ENCODE measurements at places on chromosomes 4 and X.

DNA sequence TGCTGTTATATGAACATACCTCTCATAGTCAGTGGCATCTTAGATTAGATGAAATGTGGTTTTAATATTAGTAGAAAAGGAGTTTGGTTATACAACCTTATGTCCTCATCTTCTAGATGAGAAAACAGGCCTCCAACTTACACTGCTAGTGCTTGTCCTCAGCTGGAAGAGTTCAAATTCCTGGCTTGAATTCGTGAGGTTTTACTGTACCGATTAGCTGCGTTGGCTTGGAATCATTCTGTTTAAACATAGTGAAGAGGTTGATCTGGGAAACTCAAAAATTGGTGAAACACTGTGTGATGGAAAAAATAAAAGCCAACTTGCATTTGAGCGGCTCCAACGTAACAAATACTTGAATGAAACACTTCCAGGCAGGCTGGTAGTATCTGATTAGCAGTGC is 81.0 kb downstream of the LNX1 start:
- no peak for DNase-seq

GRCh38 chr4:181194096-181194495 is 1049.1 kb upstream of the TENM3 start:
- DNase-seq, result no peak

- DNase-seq, result no peak
These were observed 109.9 kb upstream of the BCOR start for GRCh38 chrX:40207626-40208025.

DNA sequence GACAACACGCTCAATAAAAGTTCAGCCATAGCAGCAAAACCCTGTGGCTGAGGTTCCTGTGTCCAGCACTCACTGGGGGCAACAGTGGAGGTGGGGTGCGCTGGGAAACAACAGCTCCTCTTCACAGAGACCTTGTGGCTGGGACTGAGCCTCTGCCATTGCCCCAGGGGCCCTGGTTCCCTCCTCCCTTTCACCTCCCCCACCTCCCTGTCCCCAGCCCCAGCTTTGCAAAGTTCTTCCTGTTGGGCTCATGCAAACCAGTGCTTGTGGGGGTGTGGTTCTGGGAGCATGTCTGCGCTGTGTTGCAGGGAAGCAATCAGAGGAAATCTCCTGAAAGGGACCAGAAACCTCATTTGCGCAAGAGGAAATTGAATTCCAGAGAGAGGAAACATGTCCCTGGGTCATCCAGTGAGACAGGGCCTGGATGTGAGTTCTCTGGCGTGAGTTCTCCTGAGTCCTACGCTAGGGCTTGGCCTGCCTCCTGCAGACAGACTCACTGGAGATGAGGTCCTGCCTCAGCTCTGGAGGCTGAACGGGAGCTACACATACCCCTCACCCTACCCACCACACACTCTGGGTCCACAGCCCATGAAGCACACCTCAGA is 7.4 kb downstream of the FATE1 start:
- DNase-seq, result no peak

GRCh38 chr4:58061967-58062366 is 951.8 kb upstream of the IGFBP7 start:
- no peak for DNase-seq

GRCh38 chrX:13857804-13858203 is 40.9 kb upstream of the GPM6B start:
- DNase-seq, result no peak

GRCh38 chrX:78619834-78620233 is 39.3 kb downstream of the RTL3 start:
- DNase-seq, result no peak

- DNase-seq, result no peak
These were observed 32.3 kb upstream of the DYNLT3 start for GRCh38 chrX:37879692-37880091.

DNA sequence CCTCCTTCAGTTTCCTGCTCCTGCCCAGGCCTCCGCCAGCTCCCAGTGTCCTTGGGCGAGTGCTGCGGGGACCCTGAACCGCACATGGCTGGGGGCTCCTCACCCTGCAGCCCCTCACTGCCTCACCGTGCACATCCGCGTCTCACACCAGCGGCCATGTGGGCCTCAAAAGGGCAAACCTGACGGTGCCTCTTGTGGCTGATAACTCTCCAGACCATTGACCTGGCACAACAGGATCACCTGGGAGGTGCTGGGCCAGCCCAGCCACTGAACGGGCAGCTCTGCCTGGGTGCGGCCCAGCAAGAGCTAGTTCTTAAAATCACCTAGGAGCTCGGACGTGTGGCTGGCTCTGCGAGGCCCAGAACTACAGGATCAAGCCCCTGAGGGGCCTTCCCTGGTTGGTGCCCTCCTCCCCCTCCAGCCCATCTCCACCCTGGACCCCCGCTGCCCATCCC is 4.1 kb upstream of the S100P start:
- DNase-seq, result no peak

- DNase-seq, result no peak
These were observed 85.7 kb upstream of the UCP1 start for GRCh38 chr4:140654495-140654814.

DNA sequence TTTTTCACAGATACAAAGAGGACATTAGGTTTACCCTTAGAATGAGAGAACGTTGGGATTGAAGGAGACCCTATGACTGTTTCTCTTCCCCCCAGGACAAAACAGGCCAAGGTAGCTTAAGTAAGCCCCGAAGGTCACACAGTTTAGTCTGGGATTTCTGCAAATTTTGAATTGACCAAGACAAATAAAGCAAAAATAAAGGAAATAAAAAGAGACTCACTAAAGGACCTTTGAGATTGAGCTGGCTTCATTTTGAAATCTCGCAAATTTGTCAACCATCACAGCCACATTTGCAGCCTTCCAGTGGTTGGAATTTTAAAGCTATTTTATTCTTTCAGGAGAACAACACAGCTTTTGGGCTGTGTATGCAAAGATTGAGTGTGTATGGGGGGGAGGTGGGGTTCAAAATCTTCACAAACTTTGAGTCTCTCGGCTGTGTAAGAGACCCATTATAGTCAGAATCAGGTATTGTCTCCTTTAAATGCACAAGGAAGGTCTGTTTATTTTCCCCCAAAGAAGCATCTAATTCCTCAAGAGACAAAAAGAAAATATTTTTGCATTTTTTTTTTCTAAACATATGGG is 4.2 kb downstream of the TMSB4X start:
- DNase-seq, result no peak
